ENCODE measurements at places on chromosomes 12 and 14.

- DNase-seq, result no peak
Observed at GRCh38 chr12:25695574-25695973, 142.5 kb upstream of the LMNTD1 start.

- DNase-seq, result no peak
Observed at GRCh38 chr12:75784591-75784990, 247.0 kb downstream of the PHLDA1 start.

GRCh38 chr14:99522457-99522891 is 41.3 kb downstream of the CCNK start:
- DNase-seq, result no peak

DNA sequence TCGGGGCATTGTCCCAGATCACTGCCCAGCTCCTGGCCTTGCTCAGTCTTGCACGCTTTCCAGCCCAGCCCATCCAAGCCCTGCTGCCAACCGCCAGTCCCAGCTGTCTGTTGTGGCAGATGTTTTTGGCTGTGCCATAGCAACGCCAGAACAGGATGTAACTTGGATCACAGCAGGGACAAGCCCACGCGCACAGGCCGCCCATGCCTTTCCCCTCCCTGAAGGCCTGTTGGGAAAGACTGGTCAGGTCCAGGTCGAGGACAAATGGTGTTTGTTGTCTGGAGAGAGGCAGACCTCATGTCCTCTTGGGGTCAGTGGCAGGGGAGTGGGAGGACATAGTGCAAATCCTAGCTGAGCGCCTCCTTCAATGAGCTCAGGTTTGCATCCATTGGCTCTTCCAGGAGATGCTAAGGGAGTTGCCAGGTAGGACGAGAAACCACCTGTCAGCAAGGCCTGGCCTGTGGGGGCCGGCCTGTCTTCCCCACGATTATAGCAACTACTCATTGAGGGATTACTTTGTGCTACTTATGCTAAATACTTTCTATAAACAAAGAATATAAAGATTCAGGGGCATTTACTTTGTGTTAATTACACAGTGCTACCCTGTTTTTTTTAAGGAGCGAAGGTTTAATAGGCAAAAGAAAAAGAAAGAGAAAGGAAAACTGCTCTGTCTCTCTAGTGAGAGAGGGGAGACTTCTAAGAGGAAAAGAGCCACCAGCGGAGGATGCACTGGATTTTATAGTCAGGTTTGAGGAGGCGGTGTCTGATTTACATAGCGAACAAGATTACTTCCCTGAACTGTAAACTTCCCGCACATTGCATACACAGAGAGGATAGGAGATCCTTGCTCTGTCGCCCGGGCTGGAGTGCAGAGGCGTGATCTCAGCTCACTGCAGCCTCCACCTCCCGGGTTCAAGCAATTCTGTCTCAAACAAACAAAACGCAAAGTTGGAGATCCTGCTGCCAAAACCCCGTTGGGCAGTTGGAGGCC is 42.8 kb upstream of the CORO1C start:
- DNase-seq, result no peak

DNA sequence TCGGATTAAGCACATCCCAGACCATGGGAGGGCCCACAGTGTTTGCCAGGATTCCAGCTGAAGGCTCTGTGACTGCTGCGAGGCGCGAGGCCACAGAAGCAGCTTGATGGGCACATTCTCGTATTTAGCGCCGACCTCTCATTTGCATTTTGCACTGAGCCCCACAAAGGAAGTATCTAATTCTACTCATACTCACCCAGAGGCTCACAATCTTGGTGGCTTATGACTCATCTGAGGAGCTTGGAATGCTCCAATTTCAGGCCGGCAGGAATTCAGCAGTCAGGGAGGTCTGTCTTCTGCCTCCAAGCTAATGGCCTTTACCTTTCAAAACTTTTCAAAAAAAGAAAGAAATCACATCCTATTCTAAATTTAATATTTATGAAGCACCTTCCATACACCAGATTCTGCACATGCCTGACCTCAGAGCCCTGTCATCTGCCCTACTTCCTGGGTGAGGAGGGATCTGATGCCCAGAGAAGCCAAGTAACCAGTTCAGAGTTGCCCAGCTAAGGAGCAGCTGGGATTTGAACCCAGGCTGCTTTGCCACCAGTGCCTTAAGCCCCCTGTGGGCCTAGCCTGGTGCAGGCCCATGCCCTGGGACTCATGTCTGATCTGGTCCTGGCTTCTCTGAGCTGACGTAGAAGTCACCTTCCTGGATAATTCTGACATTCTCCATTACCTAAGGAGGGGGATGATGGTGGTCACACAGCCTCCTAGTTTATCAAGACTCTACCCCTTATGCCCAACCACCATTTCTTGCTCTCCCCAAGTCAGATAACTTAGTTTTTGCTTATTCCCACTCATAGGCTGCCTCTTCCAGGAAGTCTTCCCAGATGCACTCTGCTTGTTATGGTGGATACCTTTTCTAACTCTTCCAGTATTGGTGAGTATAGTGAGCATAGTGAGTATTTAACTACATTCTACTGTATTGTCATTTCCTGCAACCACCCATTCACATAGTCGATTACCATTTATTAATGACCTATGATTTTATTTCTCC is 198.9 kb downstream of the RBM19 start:
- no peak for DNase-seq

- no peak for DNase-seq
Observed at GRCh38 chr12:125402874-125403789, 337.9 kb downstream of the AACS start.

- no peak for DNase-seq
Observed at GRCh38 chr12:122052285-122052684, 26.3 kb upstream of the MLXIP start.

GRCh38 chr14:30077946-30078345 is 150.3 kb upstream of the PRKD1 start:
- no peak for DNase-seq

- DNase-seq, result no peak
Observed at GRCh38 chr12:5630726-5631125, 198.8 kb downstream of the NTF3 start.

DNA sequence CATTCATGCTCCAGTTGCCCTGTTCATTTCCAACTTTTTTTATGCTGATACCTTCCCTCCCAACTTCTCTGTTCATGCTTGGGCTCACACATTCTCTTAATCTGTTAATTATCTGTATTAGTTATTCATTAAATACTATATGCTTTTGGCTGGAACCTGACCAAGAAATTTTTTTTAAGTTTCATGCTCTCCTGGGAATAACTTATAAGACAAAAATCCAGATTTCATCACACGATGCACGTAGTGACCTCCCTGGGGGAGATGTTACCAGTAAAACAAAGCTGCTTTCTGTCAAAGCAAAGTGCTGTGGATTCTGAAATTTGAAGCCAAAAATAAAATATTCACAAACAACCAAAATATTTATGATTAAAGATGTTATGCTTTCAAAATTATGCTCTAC is 215.0 kb upstream of the USP15 start:
- DNase-seq, result no peak

- no peak for DNase-seq
Observed at GRCh38 chr12:89883630-89884389, 175.2 kb upstream of the ATP2B1 start.

DNA sequence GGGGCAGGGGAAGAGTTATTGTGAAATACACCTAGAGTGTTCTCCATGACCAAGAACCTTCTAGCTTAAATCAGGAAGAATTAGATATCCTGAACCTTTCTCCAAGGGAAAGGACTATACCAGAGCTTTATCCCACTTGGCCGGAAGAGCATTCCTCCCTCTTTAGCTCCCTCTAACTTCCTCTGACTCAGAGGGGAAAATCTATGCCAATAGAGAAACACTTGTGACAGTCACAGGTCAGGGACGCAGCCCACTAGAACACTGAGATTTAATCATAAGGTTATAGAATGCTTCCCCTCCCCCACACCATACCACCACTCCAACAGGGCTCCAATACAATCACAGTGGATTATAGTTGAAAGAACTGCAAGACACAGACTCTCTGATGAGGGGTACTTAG is 55.4 kb upstream of the RFX4 start:
- no peak for DNase-seq

GRCh38 chr12:121033625-121034349 is 5.3 kb downstream of the OASL start:
- peak; percentile 51 for DNase-seq

- DNase-seq, result no peak
Observed at GRCh38 chr14:62125793-62126192, 363.6 kb downstream of the SNAPC1 start.

- no peak for DNase-seq
Observed at GRCh38 chr14:94354638-94355185, 31.6 kb upstream of the SERPINA6 start.

GRCh38 chr12:60539592-60539991 is 943.8 kb downstream of the SLC16A7 start:
- no peak for DNase-seq

- no peak for DNase-seq
Observed at GRCh38 chr12:8866429-8866828, 44.0 kb downstream of the A2ML1 start.

GRCh38 chr14:64692986-64693809 is 11.0 kb upstream of the PLEKHG3 start:
- DNase-seq, result no peak

DNA sequence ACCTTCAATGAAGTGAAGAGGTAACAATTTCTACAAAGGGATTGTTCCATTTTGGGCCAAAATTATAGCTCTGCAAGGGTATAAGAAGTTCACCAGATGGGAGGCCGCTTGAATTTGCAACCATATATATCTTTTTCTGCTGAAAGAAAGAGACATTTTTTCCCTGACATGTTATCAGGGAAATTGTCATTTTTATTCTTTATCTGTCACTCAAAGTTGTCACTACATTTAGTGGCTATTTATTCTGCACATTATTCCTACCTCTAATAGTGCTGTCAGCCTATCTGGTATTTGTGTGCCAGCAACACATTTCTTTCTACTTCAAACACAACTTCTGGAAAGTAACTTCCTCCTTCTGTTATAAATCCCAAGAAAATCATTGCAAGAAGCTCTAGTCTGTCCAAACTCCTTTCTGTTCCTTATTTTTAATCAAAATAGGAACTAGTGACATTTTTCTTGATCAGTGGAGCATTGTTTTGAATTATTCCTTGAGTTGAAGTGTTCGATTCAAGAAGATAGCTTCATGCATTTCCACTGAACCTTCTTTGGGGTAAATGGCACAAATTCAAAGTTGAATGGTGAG is 137.9 kb upstream of the ATP2B1 start:
- no peak for DNase-seq

DNA sequence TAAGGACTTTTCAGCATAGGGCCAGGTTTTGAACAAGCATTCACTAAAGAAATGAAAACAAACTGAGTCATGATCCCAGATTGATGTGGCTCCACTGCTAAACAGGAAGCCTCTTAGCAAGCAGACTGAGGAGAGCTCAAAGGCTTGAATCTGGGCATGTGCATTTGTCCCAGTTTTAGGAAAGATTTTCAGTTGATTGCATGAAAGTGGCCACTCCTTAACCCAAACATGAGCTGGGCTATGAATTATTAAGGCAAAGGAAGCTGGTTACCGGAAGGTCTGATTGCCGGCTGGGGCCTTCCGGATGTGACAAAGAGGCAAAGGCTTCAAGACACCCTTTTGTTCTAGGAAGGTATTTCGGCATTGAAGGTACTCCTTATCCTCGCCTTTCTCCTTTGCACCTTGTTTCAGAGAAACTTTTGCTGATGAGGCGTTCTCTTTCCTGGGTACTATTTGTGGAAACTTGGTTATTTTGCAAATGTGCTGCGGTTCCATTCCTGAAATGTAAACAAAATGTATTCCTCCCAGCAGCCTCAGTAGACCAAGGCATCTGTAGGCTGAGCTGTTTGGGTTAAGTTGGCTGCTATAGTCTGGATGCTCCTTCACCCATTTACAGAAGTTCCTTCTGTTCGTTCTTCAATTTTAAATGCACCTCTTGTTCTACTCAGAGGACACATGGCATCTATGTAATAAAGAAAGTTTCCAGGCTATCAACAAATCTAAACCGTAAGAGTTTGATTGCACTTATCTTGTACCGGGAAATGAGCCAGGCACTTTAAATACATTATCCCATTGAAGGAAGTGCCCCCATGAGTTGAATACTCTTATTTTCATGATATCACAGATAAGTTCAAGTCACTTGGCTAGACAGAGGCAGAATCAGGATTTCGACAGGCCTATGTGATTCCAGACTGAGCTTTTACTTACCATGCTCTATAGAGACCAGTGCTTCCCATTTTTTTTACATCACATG is 115.6 kb upstream of the METAP2 start:
- DNase-seq, result no peak

DNA sequence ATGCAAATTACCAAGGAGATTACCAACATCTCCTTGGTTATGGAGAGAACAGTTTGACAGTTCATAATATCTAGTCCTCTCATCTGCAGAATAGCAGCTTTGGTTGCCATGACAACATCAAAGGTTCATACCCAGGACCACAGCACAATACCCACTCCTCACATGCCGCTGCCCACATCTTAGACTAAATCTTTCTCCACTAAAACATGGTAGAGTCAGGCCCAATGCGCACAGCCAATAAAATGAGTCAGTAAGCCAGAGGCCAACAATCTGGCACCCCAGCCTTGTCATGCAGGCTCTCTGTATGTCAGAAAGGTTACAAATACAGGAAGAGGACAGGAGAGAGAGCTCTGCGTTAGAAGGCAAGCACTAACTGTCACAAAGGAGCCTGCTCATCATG is 70.6 kb downstream of the KCNK10 start:
- no peak for DNase-seq

DNA sequence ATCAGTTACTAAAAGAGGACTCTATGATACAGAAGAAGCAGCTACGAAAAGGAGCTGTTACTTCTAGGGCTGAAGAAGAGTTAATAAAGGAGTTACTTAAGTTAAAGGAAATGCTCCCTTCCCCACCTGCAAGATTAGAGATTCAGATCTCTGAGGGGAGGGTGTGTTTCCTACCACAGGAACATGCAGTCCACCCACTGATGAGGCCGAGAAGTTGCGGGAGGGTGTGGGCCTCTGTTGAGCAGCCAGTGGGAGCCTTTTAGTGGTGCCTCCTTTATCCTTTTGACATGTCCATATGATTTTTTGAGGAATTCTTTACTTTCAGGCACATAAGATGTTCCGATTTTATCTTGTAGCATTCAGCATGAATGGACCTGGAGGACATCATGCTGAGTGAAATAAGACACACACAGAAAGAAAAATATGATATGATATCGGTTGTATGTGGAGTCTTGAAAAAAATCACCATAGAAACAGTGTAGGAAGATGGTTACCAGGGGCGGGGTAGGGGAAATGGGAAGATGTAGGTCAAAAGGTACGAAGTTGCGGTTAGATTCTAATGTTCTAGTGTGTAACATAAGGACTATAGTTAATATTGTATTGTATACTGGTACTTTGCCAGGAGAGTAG is 4.4 kb upstream of the M6PR start:
- peak; percentile 40 for DNase-seq

- DNase-seq, result no peak
Observed at GRCh38 chr14:38790916-38791315, 312.1 kb downstream of the SEC23A start.

GRCh38 chr14:76782115-76782884 is 21.0 kb downstream of the VASH1 start:
- no peak for DNase-seq

- no peak for DNase-seq
Observed at GRCh38 chr12:105358789-105359188, 28.3 kb downstream of the C12orf75 start.
